Activated naive CD4-positive, alpha-beta T cell treated with anti-CD3 and anti-CD28 coated beads for 36 hours (primary cell): ENCODE measurements at places on chromosomes 4 and X.

DNA sequence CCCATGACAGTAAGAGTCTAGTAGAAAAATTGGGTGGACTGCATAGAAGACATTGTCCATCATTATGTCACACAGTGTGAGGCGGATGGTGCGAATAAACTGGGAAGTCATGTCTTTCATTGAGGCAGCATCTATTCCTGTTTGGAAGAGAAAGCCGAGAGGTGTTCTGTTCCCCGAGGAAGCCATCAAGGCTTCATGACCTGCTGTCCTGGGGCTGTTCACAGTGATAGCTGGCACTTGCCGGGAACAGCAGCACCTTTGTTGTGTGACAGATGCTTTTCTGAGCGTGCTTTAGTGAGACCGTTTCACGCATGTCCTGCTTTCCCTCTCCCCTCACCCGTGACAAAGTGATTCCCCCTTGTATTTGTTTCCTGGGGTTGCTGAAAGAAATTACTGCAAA is 20.3 kb downstream of the RGS12 start:
- no peak for DNase-seq

DNA sequence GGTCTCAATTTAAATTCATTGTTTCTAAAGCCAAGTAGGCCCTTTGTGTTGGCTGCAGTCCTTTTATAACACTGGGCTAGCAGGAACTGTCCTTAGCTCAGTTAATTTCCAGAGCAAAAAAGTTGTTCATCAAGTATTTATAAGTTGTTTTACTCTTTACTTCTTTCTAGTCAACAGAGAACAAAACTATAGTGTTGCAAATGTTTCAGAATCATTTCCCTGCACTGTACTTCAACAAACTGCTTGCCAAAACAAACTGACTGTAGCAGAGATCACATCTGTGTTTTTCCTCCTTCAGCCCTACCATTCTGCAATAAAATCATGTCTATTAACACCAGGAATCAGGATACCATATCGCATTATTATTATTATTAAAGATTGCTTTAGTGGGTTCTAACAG is 168.5 kb upstream of the SH3RF1 start:
- DNase-seq, result no peak

- no peak for DNase-seq
Measured at GRCh38 chr4:37628977-37629609, 57.1 kb downstream of the RELL1 start.

GRCh38 chrX:12994321-12994720 is 19.4 kb downstream of the TMSB4X start:
- DNase-seq, result no peak
